ENCODE measurements at places on chromosomes 13 and 19. TPM values are rescaled to one million over a fixed set of nuclear protein-coding genes. Genes with fewer than 3 reads are reported as not detected.

OR7C1 gene
- 1.5 TPM for total RNA-seq

IGSF23 gene
- total RNA-seq: not detected

MEIOSIN gene
- total RNA-seq: not detected

GRIN2D gene
- total RNA-seq: 0.32 TPM

PRSS57 gene
- not detected for total RNA-seq

ACP5 gene
- 92.8 TPM for total RNA-seq

NUFIP1 gene
- 3.3 TPM for total RNA-seq

TFPT gene
- total RNA-seq: 11.9 TPM

FGF9 gene
- total RNA-seq: 1.2 TPM

TEX26 gene
- 0.48 TPM for total RNA-seq

CYP4F8 gene
- total RNA-seq: not detected

POMP gene
- total RNA-seq: 47.3 TPM

ZNF317 gene
- total RNA-seq: 14.6 TPM

LILRA6 gene
- total RNA-seq: 2.9 TPM

KANK2 gene
- total RNA-seq: 142 TPM

RASGRP4 gene
- 0.66 TPM for total RNA-seq

TGFBR3L gene
- total RNA-seq: 2.3 TPM

ALG5 gene
- total RNA-seq: 32.6 TPM

CYP2A6 gene
- total RNA-seq: 0.64 TPM

DPY19L3 gene
- total RNA-seq: 25.8 TPM

SYNGR4 gene
- total RNA-seq: not detected

TNPO2 gene
- total RNA-seq: 46.0 TPM

B3GNT3 gene
- 0.32 TPM for total RNA-seq

CEACAM8 gene
- not detected for total RNA-seq

CYP4F22 gene
- total RNA-seq: 8.8 TPM

OR7D2 gene
- 0.16 TPM for total RNA-seq

NAPSA gene
- total RNA-seq: 0.80 TPM

ZNF790 gene
- 11.4 TPM for total RNA-seq

C19orf73 gene
- 3.8 TPM for total RNA-seq

TJP3 gene
- total RNA-seq: 0.16 TPM

TMEM91 gene
- total RNA-seq: 17.0 TPM

CGB3 gene
- not detected for total RNA-seq

ITGBL1 gene
- total RNA-seq: 62.5 TPM

PARP4 gene
- 62.5 TPM for total RNA-seq

ZNF98 gene
- total RNA-seq: 19.2 TPM

OSCAR gene
- total RNA-seq: 0.66 TPM

ZNF829 gene
- 3.2 TPM for total RNA-seq

ZNF226 gene
- total RNA-seq: 14.4 TPM

OR4F17 gene
- total RNA-seq: not detected

RABAC1 gene
- total RNA-seq: 150 TPM

RPS28 gene
- 1,337 TPM for total RNA-seq

CPB2 gene
- not detected for total RNA-seq
